ENCODE measurements at places on chromosomes 12 and 14. TPM values are rescaled to one million over a fixed set of nuclear protein-coding genes. Genes with fewer than 3 reads are reported as not detected.

Gene PIWIL1
- total RNA-seq = not detected

Gene ZNF10
- total RNA-seq = 6.1 TPM

Gene NOVA1
- total RNA-seq = 2.4 TPM

Gene CACNA2D4
- 2.8 TPM for total RNA-seq

Gene JPH4
- 0.14 TPM for total RNA-seq

Gene AICDA
- total RNA-seq = not detected

Gene MAP1LC3B2
- total RNA-seq = not detected

- no peak for DNase-seq
Observed at GRCh38 chr12:127060933-127061332, 1206.0 kb upstream of the TMEM132C start.

- no peak for DNase-seq
Observed at GRCh38 chr12:97899956-97900355, 437.4 kb downstream of the RMST start.

- no peak for DNase-seq
Observed at GRCh38 chr12:126210448-126210847, 1145.2 kb downstream of the AACS start.

GRCh38 chr14:34113005-34113511 is 162.2 kb upstream of the EGLN3 start:
- DNase-seq = no peak
